Foreskin keratinocyte (primary cell): ENCODE measurements at places on chromosomes 7 and 10. TPM values are rescaled to one million over a fixed set of nuclear protein-coding genes. Genes with fewer than 3 reads are reported as not detected.

The ACBD7 gene
- total RNA-seq: 0.07 and 0.20 TPM in 2 replicates

The PLAU gene
- 630 and 1,498 TPM in 2 replicates for total RNA-seq

The ZNF786 gene
- 5.5 and 5.6 TPM in 2 replicates for total RNA-seq

The TET1 gene
- total RNA-seq: 0.42 and 0.51 TPM in 2 replicates

The FAM25C gene
- total RNA-seq: 0.92 TPM in 1 of 2 replicates, not detected in the other

The MRLN gene
- not detected in 2 replicates for total RNA-seq

The PDE1C gene
- 18.5 and 31.5 TPM in 2 replicates for total RNA-seq

The PRPS1L1 gene
- not detected in 2 replicates for total RNA-seq

The SPACDR gene
- total RNA-seq: 0.28 and 0.54 TPM in 2 replicates

The ADK gene
- total RNA-seq: 96.5 and 111 TPM in 2 replicates

The C10orf67 gene
- 0.10 and 0.11 TPM in 2 replicates for total RNA-seq

The CAV2 gene
- 253 and 280 TPM in 2 replicates for total RNA-seq

The GPRIN2 gene
- total RNA-seq: 0.58 and 0.78 TPM in 2 replicates

The HOXA13 gene
- total RNA-seq: not detected in 2 replicates

The C10orf62 gene
- not detected in 2 replicates for total RNA-seq
